ENCODE measurements at places on chromosomes 4 and X. TPM values are rescaled to one million over a fixed set of nuclear protein-coding genes. Genes with fewer than 3 reads are reported as not detected.

Gene ING2
- polyA plus RNA-seq = 30.8 TPM

DNA sequence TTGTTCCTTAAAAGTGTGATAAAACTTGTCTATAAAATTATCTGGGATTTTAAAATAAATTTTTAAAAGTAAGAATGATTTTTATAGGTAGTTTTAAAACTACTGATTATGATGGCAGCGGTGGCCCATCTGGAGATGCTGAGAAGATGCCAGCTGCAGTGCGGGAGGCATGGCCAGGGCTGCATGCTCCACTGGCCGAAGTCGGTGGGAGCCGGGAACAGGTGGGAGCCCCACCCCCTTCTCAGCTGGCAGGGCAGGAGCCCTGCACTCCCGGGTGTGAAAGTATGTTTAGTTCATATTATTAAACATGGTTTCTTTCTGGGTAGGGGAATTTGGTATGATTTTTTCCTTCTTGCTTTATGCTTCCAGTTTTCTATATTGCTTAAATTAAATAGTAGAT, 63.8 kb downstream of the CORIN start:
- DNase-seq = no peak

Gene NAA11
- 0.09 TPM for polyA plus RNA-seq

- no peak for DNase-seq
These were observed 179.2 kb downstream of the IL1RAPL2 start for GRCh38 chrX:104745152-104745551.

DNA sequence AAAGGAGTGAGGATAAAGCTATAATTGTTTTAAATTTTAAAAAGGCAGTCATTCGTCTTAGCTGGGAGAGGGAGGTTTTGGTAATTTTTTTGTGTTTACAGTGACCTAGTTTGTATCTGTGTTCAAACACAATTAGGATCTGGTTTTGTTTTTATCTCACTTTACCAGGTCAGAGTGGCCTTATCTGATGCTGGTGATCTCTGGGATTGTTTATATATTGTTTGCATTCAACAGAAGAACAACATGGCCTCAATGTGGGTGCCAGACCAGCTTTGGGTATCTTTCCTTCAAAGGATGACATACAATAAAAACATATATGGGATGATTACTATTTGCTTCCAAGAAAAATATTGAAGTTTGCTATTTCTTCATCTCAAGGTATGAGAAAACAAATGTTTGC, 272.2 kb upstream of the UGT8 start:
- DNase-seq = no peak

Gene OCIAD1
- 209 TPM for polyA plus RNA-seq

Data from large intestine (tissue), 12 donors.